Adrenal gland (tissue), 19 donors: ENCODE measurements at places on chromosomes 12 and 14. TPM values are rescaled to one million over a fixed set of nuclear protein-coding genes. Genes with fewer than 3 reads are reported as not detected.

- no peak for DNase-seq
Measured at GRCh38 chr12:108265505-108265904, 73.6 kb downstream of the CMKLR1 start.

- DNase-seq: no peak
Measured at GRCh38 chr12:51900323-51900889, 6.9 kb upstream of the ACVRL1 start.

GRCh38 chr12:113409462-113410124, 5.9 kb upstream of the SDS start:
- no peak for DNase-seq

GRCh38 chr12:41532072-41532471, 344.0 kb downstream of the PDZRN4 start:
- DNase-seq: no peak

DNA sequence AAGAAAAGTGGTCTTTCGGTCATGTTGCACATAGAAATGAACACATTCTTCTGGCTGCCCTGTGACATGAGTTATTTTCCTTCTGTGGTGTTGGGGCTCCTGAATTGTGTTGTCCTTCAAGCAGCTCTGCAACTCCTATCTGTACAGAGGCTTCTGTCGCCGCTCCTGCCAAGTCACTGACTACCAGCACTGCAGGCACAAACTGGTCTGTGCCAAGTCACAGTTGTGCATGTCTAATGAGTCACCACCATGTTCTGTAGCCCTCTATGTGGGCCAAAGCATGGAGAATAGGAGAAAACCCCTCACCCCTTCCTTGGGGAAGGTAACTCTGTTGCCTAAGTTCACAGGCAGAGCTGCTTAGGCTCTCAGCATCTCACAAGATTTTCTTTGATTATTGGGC, 283.3 kb downstream of the RPL10L start:
- DNase-seq: no peak

DNA sequence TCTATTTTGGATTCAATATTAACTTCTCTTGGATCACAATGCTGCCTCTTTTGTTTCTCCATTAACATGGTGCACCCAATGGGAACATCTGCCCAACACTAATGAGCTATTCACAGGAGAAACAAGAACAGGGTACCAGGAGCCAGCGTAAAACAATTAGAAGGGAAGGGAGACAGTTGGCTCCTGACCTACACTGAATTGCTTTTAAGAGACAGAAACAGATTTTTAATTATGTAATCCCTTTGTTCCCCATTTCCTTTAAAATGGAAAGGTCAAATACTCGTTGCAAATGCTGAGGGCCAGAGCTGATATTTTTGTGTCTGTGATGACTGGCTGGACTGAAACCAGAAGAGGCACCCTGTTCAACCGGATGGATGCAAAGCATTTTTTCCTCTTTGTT, 108.3 kb downstream of the SEC23A start:
- no peak for DNase-seq

DNA sequence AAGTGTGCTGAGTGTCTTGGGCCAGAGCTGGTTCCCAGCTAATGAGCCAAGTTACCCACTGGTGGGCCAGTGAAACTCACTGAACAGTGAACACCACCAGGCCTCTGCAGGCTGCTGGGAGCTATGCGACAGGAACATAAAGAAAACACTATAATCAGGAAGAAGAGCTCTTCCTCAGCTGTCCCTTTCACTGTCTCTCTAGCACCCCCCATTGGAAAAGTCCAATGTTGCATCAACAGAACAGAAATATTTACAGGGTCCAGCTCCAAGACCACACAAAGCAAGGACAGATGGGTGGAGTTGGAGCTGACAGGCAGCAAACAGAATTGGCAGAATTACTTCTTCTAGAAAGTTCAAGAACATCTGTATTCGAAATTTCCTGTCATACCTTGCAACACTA, 903.6 kb upstream of the TMEM132C start:
- DNase-seq: no peak

- no peak for DNase-seq
Measured at GRCh38 chr12:23921099-23921856, 28.2 kb downstream of the SOX5 start.

DNA sequence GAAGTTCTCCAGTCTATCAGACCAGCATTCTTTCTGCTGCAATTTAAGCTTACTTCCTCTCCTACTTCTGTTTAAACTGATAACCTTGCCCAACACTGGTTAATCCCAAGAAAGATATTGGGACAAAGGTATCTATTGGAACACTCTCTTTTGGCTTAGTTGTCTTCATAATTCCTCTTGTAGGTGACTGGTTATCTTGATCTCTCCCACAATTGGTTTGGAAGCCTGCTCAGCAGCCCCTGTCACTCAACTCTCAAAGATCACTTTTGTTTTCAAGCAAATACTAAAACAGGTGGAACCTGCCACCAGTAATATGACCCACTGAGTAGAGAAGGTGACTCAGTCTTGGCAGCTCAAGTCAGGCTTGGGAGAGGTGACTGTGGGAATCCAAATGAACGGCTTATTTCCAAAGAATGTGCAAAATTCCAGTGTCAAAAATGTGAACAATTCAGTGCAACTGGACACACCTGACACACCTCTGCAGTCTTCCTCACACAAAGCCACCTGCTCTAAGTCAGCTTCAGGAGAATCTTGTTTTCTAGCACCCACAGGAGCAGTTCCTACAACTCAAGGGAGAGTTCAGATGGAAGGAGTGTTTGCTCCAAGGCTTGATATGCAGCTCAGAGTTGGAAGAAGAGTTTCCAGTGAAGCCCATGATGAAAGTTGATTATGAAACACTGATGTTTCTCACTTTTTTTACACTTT, 83.2 kb upstream of the SLC38A2 start:
- no peak for DNase-seq

- DNase-seq: no peak
Measured at GRCh38 chr12:124352839-124353238, 57.9 kb downstream of the RFLNA start.

- DNase-seq: no peak
Measured at GRCh38 chr12:52305921-52306705, 14.8 kb upstream of the KRT81 start.

DNA sequence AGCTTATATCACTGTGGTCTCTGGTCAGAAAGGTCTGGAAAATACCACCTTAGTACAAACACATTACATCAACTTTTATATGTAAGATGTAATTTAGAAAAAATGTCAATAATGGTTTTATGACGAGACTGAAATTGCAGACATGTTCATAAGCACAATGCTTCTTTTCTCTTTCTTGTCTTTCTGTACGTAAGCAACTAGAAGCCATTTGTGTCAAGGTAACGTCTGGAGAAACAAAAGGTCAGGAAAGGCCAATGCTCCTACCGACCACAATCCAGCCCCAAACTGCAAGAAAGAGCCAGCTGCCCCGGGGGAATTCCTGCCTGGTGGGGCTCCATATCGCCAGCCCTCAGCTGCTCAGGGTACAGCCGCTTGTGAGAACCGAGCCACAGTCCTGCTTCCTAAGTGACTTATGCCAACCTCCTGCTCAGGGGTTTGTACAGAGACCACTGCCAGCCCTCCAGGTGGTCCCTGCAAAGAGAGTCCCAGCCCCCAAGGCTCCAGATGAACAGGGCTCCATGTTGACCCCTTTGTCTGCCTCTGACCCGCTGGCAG, 6.3 kb downstream of the ZNF839 start:
- no peak for DNase-seq

DNA sequence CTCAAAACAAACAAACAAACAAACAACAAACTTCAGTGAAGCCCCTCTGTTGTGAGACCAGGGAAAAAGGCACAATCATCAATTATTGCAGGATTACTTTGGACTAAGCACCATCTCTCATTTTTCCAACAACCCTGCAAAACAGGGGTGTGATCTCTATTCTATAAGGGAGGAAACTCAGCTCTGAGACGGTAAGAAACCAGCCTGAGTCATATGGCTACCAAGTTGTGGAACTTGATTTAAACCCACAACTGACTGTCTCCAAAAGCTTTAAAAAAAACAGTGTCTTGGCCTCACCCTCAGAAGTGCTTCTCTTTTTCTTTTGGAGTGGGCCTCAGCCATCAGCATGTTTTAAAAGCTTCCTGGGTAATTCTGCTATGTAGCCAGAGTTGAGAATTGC, 49.8 kb downstream of the RIN3 start:
- no peak for DNase-seq

- DNase-seq: peak; percentile 70
Measured at GRCh38 chr14:73718418-73719251, 4.5 kb upstream of the PNMA1 start.

GRCh38 chr14:92387578-92387977, 64.6 kb downstream of the SLC24A4 start:
- DNase-seq: no peak

DNA sequence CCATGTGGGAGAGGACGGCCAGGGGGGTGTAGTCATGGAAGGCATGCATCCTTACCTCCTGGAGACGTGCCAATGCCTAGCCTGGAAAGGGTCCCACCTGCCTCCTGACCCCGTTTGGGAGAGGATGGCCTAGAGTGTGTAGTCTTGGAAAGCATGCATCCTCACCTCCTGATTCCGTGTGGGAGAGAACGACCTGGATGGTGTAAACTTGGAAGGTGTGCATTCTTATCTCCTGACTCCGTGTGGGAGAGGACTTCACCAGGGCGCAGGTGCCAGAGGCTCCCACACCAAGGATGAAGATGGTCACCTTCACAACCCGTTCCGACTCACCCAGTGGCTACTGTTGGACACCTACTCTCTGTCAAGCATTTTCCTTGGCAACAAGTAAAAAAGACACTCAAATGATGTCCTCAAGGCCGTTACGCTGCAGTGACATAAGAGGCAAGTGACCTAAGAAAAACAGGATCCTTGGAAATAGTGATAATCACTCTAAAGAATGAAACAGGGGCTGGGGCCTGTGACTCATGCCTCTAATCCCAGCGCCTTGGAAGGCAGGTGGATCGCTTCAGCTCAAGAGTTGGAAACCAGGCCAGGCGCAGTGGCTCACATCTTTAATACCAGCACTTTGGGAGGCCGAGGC, 37.5 kb upstream of the FZD10 start:
- DNase-seq: no peak

GRCh38 chr14:71242237-71242748, 335.0 kb downstream of the PCNX1 start:
- DNase-seq: peak; percentile 78

GRCh38 chr14:72810201-72810600, 83.7 kb downstream of the DPF3 start:
- no peak for DNase-seq

DNA sequence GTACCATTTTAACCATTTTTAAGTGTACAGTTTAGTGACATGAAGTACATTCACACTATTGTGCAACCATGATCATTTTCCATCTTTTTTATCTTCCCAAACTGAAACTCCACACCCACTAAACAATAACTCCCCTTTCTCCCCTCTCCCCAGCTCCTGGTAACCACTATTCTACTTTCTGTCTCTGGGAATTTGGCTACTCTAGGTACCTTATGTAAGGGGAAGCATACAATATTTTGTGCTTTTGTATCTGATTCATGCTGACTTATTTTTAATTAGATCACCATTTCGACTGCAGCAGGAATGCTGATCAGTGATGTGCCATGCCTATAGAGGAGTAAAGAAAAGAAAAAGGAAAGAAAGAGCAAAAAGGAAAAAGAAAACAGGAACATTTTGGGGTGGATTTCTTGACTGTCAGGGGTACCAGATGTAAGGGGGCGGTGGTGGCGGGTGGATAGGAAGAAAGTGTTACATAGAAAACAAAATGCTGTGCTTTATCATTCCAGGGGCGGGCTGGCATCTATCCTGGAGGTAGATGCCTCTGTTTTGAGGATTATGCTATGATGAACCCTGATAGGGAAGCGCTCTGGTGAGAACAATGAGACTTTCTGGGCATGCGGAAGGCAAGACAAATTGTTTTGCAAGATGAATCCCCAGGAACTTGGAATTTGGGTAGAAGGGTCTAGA, 45.2 kb upstream of the CTDSP2 start:
- no peak for DNase-seq

DNA sequence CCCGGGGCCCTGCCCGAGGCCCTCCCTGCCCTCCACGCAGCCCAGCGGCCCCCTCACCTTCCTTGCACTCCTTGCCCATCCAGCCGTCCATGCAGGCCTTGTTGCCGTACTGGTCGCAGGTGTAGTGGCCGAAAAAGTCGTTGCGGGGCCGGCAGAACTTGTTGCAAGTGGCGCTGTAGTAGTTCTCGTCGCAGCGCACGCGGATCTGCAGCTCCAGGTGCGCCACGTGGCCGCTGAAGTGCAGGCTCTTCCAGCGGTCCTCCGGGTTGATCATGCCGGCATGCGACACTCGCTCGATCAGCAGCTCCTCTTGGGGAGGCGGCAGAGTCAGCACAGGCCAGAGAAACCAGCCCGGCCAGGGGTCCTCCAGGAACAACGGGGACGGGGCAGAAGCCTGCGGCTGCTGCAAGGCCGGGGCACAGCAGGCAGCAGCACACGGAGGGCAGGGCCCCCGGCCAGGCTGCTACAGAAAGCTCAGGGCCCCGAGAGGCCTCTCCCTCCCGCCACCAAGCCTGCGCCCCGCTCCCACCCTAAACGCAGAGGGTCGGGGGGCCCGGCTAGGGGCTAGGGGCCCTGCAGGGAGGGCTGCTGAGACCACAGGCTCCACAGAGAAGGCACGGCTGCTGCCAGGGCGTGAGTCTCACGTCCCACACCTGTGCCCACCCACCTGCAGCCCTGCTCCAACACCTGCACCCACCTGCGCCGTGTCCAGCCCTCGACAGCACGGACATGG, 12.7 kb downstream of the JAG2 start:
- no peak for DNase-seq

DNA sequence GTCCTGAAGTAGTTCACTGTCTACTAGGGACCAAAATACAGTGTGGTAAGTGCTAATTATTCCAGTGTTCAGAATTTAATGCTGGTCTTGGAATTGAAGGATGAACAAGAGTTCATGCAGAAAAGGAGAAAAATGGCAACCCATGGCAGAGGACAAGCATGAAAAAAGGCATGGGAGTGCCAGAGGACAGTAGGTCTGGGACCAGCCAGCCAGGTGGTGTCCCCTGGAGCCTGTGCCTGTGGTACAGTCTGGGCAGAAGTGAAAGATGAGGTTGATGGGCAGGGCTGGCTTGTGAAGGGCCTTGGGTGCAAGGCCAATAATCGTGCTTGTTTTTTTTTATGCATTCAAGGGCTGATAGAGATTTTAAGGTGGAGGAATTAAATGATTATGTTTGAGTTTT, 21.0 kb downstream of the C12orf75 start:
- DNase-seq: no peak

GRCh38 chr14:72315714-72316113, 383.5 kb downstream of the RGS6 start:
- DNase-seq: no peak

GRCh38 chr12:105769486-105769885, 369.3 kb downstream of the NUAK1 start:
- DNase-seq: no peak

GRCh38 chr14:53609009-53609408, 347.6 kb downstream of the BMP4 start:
- no peak for DNase-seq

Gene STAC3
- 10.5 TPM for polyA plus RNA-seq

Gene REP15
- 2.7 TPM for polyA plus RNA-seq

Gene P2RX4
- 29.2 TPM for polyA plus RNA-seq

Gene NOXRED1
- 0.29 TPM for polyA plus RNA-seq

Gene LHX5
- polyA plus RNA-seq: not detected

Gene SLC5A8
- 1.5 TPM for polyA plus RNA-seq

Gene HOXC12
- polyA plus RNA-seq: not detected

Gene PRH2
- polyA plus RNA-seq: 1.0 TPM

Gene C3AR1
- 15.7 TPM for polyA plus RNA-seq

Gene AQP6
- 1.1 TPM for polyA plus RNA-seq

Gene TESPA1
- polyA plus RNA-seq: 0.16 TPM
